ENCODE measurements at places on chromosomes 4 and X. TPM values are rescaled to one million over a fixed set of nuclear protein-coding genes. Genes with fewer than 3 reads are reported as not detected.

GRCh38 chrX:65993915-65994460, 45.9 kb downstream of the VSIG4 start:
- no peak for DNase-seq

GRCh38 chr4:123843137-123843536, 446.5 kb downstream of the SPRY1 start:
- no peak for DNase-seq

DNA sequence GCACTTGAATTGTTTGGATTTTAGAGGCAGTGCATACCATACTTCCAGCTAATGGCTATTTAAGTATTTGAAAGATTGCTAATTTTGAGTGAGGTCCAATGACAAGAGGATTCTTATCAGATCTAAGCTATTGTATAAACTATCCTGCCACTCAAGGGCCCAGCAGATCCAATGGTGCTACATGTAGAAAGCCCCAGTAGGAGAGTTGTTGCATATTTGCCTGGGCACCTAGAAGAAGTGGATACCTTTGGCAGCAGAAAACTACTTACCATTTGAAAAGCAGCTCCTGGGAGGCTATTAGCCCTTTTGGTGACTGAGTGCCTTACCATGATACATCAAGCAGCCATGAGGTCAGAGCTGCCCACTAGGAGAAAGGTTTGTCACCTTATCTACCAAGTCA, 447.3 kb downstream of the C4orf33 start:
- no peak for DNase-seq

GRCh38 chrX:69185886-69186285, 20.6 kb upstream of the PJA1 start:
- DNase-seq = no peak

DNA sequence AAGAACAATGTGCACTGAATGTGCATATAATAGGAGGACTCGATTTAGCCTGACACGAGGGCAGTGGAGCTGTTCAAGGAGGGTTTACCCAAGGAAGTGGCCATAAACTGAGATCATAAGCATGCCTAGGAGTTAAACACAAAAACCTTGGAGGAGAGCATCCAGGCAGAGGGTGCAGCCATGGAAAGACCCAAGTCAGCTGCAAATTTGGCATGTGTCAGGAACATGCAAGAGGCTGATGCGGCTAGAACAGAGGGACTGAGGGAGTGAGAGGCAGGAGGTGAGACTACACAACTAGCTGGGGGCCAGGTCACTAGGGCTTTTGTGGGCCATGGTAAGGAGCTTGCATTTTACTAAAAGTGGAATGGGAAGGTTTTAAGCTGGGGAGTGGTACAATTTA, 55.6 kb downstream of the PRPS1 start:
- DNase-seq = no peak

DNA sequence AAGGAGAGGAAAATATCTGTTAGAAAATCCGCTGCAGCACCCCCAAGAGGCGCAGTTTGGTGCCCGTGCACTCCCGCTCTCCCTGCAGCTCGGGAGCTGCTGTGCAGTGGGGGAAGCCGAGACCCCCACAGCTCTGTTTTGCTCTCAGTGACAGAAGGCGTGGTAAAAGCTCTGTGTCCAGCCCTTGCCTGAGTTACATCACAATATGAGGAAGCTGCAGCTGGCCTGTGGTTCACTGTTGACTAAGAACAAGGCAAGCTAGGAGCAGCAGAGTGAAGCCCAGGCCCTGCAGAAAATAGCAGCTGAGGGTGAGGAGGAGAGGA, 88.5 kb upstream of the ADRA2C start:
- DNase-seq = no peak

DNA sequence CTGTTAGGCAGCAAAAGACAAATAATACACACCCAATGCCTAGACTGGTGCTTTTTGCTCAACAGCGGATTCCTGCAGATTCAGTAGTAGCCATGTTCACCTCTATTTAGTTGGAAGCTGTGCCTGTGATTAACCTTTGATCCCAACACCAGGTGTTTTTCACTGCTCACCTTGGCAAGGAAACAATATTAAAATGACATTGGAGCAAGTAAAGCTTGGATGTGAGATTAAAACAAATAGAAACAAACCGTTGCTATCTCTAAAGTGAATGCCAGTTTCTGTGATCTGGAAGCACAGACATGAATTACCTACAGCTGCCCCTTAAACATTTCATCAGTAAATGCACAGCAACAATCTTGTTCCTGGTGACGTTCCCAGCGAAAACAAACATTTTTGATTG, 35.7 kb downstream of the MAGEB17 start:
- no peak for DNase-seq

DNA sequence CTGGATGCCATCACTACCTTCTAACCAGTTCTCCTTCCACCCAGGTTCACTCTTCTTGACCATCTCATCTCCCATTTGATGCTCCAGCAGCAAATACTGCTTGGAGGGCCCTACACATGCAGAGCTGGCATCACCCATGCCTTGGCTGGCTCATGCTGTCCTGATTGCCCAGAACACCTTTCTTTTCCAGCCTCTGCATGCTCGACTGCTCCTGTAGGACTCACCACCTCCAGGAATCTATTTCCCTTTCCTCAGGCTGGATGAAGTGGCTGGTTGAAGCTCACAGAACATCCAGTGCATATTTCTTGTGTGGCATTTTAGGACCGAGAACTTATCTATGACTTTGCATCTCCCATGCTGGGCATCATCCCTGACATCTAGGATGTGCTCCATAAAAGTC, 148.3 kb downstream of the CPEB2 start:
- DNase-seq = no peak

- DNase-seq = no peak
These were observed 2.9 kb upstream of the LEF1 start for GRCh38 chr4:108171339-108172230.

DNA sequence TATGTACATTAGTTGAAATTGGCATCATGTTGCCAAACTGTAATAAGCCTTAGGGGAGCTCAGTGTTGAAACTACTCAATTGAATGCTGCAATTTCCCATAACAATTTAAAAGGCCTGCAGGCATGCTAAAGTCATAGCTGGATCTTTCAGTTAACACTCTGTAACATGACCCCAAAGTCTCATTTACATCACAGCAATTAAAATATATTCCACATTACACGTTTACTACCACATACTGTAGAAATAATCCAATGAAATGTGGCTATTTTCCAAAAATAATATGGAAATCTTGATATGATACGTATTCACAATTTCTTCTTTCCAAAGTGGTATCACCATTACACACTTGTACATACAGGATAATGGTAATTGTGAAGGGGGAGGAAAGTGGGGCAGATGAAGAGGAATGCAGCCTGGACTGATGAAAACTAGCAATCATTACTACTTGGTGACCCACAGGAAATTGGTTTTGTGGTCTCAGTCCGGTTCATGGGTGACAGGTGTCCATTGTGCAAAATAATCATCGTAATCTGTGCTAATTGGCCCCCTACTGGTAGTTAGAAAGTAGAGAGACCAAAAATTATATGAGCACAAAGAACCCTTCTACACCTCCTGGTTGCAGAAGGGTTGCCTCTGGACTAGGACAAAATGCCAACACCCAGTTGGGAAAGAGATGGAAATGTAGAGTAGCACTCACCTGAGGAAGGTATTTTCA, 63.7 kb downstream of the TENM3 start:
- DNase-seq = no peak

GRCh38 chrX:69968950-69969349, 80.8 kb downstream of the AWAT2 start:
- no peak for DNase-seq

DNA sequence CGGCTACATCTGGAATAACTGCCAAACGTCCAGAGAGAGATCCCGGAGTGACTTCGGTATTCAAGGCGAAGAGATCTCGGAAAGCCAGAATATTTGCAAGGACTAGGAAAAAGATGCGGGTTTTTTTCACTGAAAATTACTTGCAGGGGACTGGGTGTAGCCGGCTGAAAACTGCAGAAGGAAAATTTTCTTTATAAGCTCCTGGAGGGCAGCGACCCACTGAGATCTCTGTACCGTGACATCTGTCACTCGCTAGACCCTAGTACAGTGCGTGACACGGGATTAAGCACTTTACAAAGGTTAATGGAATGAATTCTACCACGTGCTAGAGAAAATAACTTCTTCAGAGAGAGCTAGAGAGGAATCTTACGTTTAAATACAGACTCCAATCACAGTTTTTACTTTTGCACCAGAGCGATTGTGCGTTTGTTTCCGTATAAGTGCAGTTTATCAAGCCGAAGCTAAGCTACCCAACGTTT, 1.1 kb upstream of the LCORL start:
- no peak for DNase-seq

- DNase-seq = peak; percentile 33
These were observed 12.7 kb upstream of the PAQR3 start for GRCh38 chr4:78951862-78952472.

- no peak for DNase-seq
These were observed 349.4 kb downstream of the ARHGAP10 start for GRCh38 chr4:148081267-148081666.

DNA sequence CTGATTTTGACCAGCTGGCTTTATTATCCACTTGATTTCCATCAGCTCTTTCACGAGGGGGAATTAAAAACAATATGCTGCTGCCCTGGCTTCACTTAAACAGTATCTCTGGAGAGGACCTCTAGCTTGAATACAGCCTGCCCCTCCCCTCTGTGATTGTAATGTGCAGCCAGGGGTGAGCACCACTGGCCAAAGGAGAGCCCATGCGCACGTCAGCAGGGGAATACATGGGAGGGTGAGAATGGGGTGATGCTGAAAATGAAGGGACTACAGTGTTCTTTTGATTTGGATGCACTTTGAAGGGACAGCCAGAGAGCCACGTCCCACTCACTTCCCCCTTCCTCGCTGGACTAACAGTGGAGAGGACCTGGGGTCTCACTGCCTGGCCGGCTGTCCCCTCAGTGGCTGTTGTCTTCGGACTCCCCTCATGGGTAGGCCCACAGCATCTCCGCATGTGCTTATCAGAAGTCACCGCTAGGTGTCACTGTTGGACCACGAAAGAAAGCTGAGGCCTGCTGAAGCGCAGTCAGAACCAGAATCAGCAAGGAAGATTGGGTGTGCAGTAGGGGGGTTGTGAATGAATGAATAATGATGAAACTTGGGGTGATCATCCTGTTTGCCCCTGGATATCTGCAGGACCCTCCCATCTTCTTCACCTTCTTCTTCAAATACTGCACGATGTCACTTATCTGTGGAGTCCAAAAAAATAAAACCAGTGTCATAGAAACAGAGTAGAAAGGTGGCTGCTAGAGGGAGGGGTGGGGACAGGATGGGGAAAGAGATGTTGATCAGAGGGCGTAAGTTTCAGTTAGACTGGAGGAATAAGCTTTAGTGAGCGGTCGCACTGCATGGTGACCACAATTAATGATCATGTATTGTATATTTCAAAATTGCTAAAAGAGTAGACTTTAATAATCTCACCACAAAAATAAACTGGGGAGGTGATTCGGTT, 32.8 kb downstream of the CLCN4 start:
- peak; percentile 57 for DNase-seq

DNA sequence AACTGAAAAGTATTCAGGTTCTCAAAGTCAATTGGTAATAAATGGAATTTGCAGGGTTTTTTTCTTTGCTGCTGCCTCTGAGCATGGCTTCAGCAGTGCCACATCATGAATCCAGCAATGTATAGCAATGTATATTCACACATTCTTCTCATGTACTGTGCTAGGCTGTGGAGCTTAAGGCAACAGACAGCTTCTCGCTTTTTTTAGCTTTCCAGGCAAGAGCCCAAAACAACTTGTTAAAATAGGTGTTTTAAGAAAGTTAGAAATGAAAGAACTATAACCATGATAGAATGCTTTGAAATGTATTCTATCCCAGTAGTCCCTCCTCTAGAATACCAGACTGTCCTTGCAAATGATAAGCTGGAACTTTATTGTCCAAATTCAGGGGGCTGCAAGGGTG, 30.4 kb downstream of the SMIM43 start:
- no peak for DNase-seq

DNA sequence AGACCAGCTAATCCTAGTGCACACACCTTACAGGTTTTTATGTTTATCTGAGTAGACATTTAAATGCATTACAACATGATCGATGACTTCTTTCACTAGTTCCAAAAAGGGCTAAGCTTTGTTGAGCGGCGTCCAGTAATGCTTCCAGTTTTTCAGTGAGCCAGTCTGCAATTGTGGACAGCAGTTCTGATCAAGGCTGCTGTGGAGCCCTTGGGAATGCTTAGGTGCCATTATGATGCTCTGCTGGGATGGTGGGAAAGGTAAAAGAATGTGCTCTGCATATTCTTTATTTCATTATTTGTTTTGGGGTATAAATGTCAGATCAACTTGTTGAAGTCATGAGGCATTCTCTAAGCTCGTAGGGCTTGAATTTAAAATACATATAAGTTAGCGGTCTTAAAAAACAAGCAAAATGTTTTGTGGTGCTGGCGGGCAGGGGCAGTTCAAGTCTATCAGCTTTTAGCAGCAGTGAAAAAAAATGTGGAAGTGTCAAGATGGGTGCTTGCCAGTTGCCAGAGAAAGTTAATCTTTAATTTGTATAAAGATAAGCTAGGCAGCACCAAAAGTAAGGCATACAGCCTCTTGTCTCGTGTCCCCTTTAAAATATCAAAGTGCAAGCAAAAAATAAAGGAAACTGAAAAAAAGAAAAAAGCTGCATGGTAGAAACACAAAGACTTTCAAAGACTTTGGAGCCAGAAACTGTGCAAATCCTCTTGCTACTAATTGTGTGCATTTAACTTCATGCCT, 5.8 kb downstream of the MID1IP1 start:
- peak; percentile 13 for DNase-seq

- no peak for DNase-seq
These were observed 3.4 kb downstream of the TENM3 start for GRCh38 chr4:182246401-182247205.

DNA sequence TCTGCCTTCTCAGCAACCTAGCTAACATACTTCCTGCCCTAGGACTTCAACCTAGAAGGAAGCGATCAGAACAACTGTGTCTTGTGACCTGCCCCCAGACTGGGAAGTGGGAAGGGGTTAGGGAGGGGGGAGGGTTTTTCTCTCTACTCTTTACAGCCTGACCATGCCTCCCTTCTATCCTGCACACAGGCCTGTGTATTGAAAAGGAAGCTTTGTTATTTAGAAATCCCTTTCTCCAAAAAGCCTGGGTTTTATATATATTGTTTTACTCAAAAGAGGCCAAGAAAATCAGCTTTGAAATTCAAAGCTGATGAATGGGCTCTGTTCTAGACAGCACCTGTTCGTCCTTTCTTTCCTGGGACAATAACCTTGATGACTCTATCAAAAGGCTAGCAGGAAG, 35.2 kb upstream of the SMS start:
- DNase-seq = no peak

- no peak for DNase-seq
These were observed 48.4 kb downstream of the PRKG2 start for GRCh38 chr4:81166458-81167160.

The KLF8 gene
- polyA plus RNA-seq = 0.03 TPM

The MBNL3 gene
- polyA plus RNA-seq = 257 TPM

The SPANXB1 gene
- not detected for polyA plus RNA-seq

The SPRY1 gene
- polyA plus RNA-seq = 33.4 TPM

The AFF1 gene
- 15.5 TPM for polyA plus RNA-seq

The MAN2B2 gene
- 6.4 TPM for polyA plus RNA-seq

The MAGEA3 gene
- polyA plus RNA-seq = not detected

The SOWAHB gene
- 0.12 TPM for polyA plus RNA-seq

The PIR gene
- polyA plus RNA-seq = 7.7 TPM

The CENPE gene
- 2.1 TPM for polyA plus RNA-seq

The CISD2 gene
- polyA plus RNA-seq = 23.4 TPM

The FRG1 gene
- polyA plus RNA-seq = 5.7 TPM

The HPGDS gene
- not detected for polyA plus RNA-seq

The COL4A6 gene
- polyA plus RNA-seq = 4.5 TPM

Measured in HepG2 (cell line).